ENCODE measurements at places on chromosomes 5 and 9.
A peak's percentile ranks its signal among the peaks of the same experiment; 100 is the strongest.

DNA sequence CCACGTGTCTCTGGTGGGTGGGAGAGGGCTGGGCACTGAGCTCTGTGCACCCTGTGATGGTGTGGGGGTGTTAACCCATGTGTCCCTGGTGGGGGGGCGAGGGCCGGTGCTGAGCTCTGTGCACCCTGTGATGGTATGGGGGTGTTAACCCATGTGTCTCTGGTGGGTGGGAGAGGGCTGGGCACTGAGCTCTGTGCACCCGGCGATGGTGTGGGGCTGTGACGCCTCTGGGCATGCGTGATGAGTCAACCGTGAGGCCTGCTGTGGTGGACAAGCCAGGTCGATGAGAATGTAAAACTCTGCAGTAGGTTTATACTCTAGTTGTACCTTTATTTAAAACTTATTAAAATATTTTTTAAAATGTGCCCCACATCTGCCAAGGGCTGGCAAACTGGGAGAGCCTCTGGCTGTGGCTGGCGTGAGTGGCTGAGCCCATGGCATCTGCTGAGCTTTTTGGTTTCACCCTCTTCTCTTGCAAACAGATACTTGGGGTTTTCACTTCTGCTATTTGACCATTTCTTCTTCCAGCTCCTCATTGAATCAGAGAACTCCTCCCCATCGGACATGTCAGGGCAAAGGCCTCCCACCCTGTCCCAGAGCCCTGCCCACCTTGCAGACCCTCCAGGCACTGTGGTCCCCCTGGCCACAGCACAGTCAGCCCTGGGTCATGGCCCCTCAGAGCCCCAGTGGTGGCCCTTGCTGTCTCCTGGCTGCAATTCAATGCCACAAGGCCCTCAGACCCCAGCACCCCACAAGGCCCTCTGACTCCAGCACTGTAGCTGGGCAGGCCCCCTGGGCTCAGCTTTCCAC, 18.5 kb upstream of the EXOC3 start:
- no peak for DNase-seq

DNA sequence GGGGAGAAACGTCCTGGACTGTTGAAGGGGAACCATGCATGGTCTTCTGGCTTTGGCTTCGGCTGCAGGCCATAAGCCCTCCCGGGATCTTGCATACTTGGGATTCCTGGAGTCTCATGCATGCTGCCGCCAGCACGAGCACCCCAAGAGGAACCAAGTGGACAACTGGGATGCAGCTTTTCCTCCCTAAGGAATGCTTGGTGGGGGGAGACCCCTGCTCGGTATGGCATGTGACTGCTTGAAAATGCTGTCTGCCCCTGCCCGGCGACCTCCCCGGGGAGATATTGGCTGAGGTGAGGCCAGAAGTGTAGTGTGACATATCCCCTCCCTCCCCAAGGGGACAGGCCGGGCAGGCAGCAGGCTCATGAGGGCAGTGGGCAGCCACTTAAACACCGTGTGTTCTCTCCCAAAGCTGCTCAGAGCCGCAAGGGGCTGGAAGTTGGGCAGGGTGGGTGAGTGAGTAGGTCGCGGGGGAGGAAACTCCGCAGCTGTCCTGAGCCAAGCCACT, 15.7 kb downstream of the TMEM171 start:
- no peak for DNase-seq

GRCh38 chr5:39079147-39079546, 4.9 kb upstream of the RICTOR start:
- no peak for DNase-seq

DNA sequence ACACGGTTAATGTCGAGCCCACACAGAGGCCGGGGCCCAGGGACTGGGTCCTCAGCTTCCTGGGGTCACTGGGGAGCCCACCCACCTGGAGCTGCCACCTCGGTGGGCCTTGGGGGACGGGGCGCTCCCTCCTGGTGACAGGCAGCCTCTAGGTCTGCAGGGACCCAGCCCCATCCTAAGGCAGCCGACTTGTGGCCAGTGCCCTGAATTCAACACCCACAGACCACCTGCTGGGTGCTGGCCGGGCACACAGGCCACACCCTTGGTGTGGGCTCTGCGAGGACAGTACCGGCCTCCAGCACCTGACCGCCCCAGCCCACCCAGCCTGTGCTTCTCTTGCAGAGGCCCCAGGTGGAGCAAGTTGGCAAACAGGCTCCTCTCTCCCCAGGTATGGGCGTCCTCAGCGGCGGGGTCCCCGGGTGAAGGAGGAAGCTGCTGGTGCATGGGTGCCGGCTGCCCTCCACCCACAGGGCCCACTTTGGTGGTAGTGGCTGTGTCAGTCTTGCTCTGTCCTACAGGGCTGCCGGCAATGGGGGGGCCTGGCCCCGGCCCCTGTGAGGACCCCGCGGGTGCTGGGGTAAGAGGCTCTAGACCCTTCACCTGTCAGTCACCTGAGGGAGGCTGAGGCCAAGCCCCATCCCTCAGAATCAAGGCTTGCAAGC, 8.3 kb downstream of the ENTPD8 start:
- DNase-seq = no peak

DNA sequence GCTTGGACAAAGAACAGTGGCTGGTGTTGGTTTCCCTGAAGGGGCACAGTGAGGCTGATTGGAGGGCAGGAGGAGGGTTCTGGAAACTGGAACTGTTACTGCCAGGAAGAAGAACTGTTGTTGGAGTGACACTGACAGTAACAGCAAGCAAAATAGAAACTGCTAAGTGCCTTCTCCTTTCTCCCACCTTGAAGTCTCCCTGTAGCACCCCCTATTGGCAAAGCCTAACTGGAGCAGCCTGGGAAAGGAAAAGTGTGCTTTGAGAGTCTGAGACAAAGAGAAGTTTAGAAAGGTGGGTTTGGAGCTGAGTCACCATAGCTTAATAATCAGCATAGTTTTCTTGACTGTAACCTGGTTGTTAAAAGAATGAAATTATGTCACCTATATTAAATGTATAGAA, 2.5 kb upstream of the TMEM174 start:
- DNase-seq = no peak

GRCh38 chr5:72281764-72282499, 38.1 kb downstream of the MRPS27 start:
- no peak for DNase-seq

GRCh38 chr9:2984491-2984890, 140.6 kb upstream of the PUM3 start:
- DNase-seq = no peak

- DNase-seq = no peak
These were observed 96.9 kb downstream of the PLPP1 start for GRCh38 chr5:55437859-55438206.

DNA sequence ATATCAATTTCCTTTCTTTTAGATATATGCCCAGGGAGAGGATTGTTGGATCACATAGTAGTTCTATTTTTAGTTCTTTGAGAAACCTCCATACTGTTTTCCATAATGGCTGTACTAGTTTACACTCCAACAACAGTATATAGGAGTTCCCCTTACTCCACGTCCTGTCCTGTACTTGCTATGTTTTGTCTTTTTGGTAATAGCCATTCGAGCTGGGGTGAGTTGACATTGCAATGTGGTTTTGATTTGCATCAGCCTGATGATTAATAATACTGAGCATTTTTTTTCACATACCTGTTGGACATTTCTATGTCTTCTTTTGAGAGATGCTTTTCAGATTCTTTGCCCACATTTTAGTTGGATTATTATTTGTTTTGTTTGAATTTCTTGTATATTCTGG, 445.9 kb downstream of the NTRK2 start:
- no peak for DNase-seq

- no peak for DNase-seq
These were observed 30.0 kb upstream of the MAMDC2 start for GRCh38 chr9:70013598-70014196.

GRCh38 chr5:154627698-154628678, 127.2 kb upstream of the LARP1 start:
- DNase-seq = no peak

DNA sequence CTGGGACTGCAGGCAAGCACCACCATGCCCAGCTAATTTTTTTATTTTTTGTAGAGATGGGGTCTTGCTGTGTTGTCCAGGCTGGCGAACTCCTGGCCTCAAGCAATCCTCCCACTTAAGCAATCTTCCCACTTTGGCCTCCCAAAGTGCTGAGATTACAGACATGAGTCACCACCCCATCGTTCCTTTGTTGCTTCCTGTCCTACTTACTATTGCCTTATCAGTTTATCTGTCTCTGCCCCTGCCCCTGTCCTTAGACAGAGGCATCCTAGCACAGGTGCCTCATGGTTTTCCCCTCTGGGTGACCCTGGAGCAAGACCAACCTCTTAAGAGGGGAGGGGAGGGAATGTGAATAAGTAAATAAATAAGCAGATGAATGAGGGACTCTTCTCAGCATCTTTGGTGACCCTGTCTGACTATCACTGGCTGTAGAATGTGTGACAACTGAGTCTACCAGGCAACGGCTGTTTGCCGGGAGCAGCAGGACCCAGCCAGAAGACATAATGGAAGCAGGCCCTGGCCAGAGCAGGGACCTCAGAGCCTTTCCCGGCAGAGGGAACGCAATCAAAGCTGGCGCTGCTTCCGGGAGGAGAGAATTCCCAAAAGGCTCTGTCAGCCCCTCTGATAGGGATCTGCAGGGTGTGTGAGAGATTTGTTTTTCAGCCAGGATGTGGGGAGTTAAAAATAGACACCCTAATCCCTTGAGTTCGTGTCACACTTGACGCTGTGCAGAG, 43.8 kb upstream of the DAB2IP start:
- DNase-seq = no peak

GRCh38 chr9:128361296-128361985, 9.7 kb upstream of the URM1 start:
- no peak for DNase-seq

- DNase-seq = no peak
These were observed 140.9 kb upstream of the DMRT1 start for GRCh38 chr9:700365-701282.

GRCh38 chr9:95696701-95697100, 178.8 kb upstream of the ERCC6L2 start:
- no peak for DNase-seq

DNA sequence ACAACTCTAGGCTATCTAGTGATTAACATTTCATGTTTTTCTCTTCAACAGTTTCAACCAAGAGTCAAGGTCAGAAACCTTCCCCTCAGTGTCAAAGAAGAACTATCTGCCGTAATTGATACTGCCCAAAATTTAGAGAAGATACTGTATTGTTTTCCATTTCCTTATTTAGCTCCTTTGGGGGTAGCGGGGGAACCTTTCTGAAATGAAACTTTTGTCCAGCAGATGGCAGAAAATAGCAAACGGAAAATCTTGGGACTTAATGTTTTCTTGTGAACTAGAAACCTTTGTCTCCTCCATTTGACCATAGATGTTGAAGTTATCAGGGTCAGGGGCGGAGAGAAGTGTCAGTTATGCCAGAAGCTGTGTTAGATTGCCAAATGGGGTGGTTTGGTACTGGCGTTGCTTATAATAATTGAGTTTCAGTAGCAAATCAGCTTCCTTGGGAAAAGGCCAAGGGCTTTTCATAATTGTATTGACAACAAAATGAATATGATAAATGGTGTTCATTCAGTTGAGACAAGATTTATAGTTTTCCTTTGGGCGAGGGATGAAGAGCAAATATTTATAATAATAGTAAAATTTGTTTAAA, 101.7 kb upstream of the TLX3 start:
- no peak for DNase-seq

GRCh38 chr9:8533681-8534080, 734.1 kb upstream of the DMAC1 start:
- DNase-seq = no peak

DNA sequence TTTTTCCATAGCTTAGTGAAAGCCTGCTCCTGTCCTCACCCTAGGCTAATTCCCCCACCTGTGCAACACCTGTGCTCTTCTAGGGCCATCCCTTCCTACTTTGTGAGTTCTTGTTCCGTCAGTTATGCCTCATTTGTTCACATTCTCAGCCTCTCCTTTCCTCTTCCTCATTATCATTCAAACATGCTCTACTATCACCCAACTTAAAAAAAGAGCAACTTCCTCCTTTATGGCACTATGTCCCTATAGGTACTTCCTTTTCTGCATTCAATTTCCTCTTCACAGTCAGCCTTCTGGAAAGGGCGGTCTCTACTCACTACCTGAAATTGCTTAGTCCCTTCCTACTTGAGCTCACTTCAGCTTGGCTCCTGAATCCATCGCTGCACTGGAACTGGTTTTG, 111.8 kb upstream of the LHFPL2 start:
- DNase-seq = no peak

GRCh38 chr9:111759762-111760639, 34.7 kb downstream of the SHOC1 start:
- DNase-seq = peak; percentile 19

GRCh38 chr9:91302831-91303230, 58.9 kb downstream of the AUH start:
- DNase-seq = no peak

- DNase-seq = no peak
These were observed 769.0 kb upstream of the RGMB start for GRCh38 chr5:98004463-98004862.

DNA sequence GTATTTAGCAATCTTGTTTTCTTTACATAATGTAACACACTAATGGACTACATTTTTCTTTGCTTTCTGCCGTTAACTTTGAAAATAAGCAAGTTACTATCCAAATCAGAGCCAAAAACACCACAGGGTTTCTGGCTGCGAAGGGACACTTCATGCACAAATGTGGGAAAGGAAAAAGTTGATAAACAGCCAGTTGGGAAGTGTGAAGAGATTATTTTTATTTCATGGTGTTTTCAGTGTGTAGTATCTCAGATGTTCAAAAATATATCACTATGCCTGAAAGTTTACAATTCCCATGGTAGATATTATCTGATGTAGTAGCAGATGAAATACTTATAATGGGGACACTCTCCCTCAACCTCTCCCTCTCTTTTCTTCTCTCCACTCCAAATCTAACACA, 135.3 kb downstream of the CETN3 start:
- no peak for DNase-seq

GRCh38 chr5:9775339-9775738, 145.2 kb upstream of the TAS2R1 start:
- no peak for DNase-seq

DNA sequence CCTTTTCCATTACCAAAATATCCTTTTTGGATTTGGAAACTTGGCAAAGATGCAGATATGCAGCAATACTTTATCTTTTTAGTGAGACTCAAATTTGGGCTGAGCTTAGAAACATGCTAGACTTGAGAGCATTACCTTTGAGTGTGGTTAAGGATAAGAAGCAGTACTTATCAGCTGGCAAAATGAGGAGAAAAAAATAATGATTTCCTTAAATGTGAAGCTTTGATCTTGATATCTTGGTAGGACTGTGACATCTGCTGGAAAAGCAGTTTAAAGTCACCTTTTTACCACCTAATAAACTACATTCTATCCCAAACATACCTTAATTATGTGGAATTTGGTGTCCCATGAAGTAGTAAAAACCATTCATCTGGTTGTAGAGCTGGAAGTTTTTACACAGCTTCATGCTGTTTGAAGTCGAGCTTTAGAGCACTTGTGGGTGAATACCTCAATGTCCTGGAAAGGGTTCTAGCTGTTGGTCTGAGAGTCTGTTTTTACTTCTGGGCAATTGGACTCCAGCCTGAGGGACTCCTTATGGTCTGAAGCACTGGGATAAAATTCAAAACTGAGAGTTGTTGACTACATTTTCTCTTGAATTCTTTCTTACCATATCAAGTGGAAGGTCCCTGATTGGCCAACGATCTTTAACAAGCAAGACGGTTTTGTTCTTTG, 53.4 kb downstream of the LRRC70 start:
- no peak for DNase-seq

GRCh38 chr9:112677040-112677439, 40.9 kb downstream of the INIP start:
- no peak for DNase-seq

- DNase-seq = no peak
These were observed 3.3 kb downstream of the CCT5 start for GRCh38 chr5:10253390-10253789.

GRCh38 chr9:89400403-89401116, 82.3 kb downstream of the SECISBP2 start:
- no peak for DNase-seq

Data from activated naive CD8-positive, alpha-beta T cell treated with anti-CD3 and anti-CD28 coated beads, Interleukin-2, amount 50 U/mL, for 16 hours (primary cell).